ENCODE measurements at places on chromosomes 12 and 14.

- no peak for DNase-seq
Measured at GRCh38 chr12:55172686-55173085, 46.5 kb downstream of the OR9K2 start.

- DNase-seq = no peak
Measured at GRCh38 chr14:68968051-68968450, 11.1 kb downstream of the ACTN1 start.

DNA sequence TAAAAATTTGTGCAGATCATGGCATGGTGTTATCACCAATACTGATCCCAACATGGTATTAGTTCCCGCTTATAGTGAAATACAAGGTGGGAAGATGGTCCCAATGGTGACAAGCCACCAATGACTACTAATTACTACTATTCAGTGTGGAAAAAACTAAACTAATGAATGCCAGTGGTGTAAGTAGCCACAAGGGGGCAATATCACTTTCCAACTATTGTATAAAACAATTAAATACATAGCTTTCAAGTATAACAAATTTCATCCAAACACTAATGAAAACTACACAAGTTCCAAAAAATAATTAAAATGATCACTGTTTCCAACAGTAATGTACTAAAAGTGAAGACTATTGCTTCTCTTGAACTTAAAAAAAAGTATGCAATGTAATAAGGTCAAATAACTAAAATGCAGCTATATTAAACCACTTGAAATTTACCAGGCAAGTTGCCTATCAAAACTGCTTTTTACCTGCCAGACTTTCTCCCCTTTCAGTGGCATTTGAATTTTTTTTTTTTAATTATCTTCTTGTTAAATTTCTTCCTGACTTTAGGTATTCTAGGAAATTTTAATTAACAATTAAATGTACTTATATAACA is 58.0 kb downstream of the PAPLN start:
- DNase-seq = no peak

- no peak for DNase-seq
Measured at GRCh38 chr12:94255006-94255405, 106.6 kb downstream of the PLXNC1 start.

DNA sequence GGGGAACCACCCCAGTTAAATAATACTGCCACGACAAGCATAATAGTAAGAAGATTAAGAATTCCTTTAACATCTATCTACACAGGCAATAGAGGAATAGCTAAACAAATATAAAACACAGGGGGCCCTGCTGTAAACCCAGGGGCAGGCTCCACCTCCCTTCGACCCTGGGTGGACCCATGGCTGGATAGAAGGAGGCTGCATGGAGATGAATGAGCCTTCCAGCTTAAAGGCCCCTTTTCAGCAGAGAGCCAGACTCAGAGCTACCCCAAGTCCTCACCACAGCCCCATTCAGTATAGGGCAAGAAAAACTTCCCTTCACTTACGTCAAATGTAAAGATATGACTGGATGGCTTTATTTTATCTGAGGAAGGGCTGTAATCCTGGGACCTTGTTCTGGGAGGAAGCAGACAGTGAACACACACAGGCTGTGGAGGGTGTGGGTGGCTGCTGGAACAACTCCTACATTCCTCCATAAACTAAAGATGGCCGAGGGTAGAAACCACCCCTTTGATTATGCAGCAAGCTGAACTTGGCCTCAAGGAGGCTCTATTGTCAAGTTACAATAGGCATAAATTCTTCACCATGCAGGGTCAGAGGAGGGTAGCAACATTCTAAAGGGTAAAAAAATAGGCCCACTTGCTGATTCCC is 30.4 kb downstream of the NUAK1 start:
- DNase-seq = no peak

DNA sequence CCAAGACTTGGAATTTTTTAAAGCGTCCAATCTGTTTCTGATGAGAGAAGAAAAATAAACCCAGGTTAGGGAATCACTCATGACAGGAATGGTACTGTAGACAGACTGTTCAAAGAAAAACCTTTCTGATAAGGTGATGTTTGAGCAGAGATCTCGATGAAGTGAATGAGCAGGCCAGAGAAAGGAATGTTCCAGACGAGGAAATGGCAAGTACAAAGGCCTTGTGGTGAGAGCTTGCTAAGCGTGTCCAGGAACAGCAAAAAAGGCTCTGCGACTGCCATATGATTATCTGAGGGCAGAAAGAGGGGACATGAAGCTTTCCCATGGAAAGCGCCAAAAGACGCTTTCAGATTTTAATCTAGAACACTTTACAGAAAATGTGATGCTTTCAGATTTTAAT is 458.4 kb upstream of the SOX5 start:
- DNase-seq = no peak

GRCh38 chr14:22159957-22160356 is 429.1 kb downstream of the DAD1 start:
- no peak for DNase-seq

GRCh38 chr12:54824402-54824801 is 29.9 kb upstream of the MUCL1 start:
- DNase-seq = no peak

- no peak for DNase-seq
Measured at GRCh38 chr12:93184672-93185368, 192.9 kb upstream of the NUDT4 start.

DNA sequence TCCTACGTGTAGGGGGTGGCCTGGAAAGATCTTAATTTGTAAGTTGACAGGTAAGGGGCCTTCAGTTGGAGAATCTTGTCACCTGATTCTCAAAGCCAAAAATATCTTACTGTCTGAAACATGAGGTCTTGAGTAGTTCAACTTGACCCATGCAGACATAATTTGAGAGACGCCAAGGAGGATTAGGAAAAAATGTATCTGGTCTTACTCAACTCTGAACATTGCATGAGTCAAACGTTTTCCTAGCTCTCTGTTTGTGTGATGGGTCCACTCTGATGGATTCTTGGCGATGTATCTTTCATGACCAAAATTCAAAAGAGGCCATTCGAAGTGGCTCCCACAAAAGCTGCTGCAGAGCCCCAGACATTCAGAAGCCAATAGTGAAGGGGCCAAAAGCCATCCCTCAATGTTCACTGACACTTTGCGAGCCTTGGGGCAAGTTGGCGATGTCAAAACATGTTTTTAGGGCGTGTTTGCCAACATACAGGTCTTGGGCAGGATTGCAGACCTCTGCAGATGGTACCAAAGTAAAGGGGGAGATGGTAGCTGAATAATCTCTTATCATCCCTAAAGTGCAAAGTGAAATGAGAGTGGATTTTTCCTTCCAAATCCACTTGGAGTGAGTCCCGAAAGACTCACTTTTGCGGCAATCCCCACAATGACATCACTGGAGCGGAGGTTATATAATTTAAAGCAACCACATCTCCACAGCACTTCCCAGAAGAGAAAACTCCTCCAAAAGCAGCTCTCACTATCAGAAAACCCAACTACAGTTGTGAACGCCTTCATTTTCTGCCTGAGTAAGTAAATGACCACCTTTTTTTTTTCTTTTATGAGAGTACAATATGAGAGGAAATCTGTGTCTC is at the start of gene BDKRB1:
Gene BDKRB1, plus strand, starts transcription at position 710 of the 866 bp plus-strand sequence. CDS start 7,473 bp downstream, outside the sequence.
- no peak for DNase-seq

- no peak for DNase-seq
Measured at GRCh38 chr12:76764856-76765255, 941 bp downstream of the ZDHHC17 start.

DNA sequence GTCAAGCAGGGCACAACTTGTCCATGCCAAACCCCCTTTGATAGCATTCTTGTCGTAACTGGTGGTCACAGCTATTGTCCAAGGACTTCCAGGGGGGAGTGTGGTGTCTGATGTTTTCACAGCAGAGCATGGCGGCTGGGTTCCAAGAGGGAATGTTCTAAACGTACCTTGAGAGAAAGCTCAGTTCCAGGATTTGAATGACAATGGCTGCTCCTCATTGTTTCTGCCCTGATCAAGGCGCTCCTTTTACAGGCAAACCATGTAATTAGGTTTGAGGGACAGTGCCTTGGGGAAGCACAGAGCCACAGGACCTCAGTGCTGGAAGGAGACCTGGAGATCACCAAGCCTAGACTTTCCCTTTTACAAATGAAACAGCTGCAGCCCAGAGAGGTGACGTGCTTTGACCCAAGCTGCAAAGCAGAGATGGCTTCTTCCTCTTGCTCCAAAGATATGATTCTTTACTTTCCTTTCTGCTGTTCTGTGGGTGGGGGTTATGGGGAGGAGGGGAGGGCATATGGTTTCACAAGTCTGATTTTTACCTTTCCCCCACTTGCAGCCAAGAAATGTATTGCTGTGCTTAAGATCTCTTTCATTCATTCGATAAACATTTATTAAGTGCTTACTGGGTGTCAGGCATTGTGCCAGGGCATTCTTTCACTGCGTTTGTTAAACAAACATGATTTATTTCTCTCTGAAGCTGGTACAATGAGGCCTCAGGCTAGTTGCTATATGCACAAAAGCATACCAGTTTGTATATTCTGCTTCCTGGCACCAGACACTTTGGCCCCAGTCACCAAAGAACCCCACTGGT is 172.8 kb downstream of the KTN1 start:
- DNase-seq = no peak

DNA sequence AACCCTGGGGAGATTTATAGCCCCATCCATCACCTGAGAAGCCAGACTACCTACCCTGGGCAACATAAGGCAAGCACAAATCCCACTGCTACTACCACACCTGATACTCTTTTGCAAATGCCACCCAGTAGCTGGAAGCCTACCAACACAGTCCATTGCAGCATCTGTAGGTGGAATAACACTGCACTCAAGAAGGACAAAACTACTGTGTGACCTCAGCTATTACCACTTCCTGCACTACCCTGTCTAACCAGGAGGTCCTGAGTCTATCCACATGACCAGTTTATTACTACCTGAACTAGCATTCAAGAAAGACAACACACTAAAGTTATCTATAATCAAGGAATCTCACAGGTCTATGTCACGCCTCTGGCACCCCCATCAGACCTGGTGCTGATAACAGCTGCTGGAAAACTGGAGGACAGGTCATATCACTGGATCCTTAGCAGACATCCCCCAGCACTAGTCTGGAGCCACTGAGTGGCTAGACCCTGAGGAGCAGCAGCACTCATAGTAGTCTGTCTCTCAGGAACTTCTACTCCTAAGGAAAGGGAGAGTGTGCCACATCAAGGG is 2.9 kb upstream of the CLEC1A start:
- DNase-seq = no peak

Data from stimulated activated CD4-positive, alpha-beta T cell treated with anti-CD3 and anti-CD28 coated beads, Interleukin-1b, Interleukin-23, amount 100 ng/mL, for 24 hours (primary cell).